Stimulated activated naive CD8-positive, alpha-beta T cell treated with anti-CD3 and anti-CD28 coated beads, Interleukin-15, Interleukin-2, amounts not matched to agents 100 U/mL and 50 U/mL, for 24 hours (primary cell): ENCODE measurements at places on chromosomes 1 and 21.

DNA sequence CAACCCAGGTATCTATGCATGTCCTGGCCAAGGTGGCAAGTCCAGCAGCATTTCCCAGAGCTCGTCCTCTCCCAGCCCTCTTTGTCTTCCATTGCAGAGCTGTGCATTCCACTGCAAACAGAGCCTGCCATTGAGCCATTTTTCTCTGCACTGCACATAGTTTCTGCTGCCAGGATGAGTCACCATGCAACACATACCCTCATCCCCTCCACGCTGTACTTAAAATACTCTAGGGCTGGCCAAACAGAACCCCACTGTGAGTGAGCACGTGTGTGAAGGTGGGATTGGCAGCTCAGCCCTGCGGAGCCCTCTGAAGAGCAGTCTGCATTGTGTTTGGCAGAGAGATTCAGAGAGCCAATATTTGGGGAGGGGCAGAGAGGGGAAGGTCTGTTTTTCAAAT is 3.9 kb upstream of the ATP1B1 start:
- DNase-seq, result no peak

DNA sequence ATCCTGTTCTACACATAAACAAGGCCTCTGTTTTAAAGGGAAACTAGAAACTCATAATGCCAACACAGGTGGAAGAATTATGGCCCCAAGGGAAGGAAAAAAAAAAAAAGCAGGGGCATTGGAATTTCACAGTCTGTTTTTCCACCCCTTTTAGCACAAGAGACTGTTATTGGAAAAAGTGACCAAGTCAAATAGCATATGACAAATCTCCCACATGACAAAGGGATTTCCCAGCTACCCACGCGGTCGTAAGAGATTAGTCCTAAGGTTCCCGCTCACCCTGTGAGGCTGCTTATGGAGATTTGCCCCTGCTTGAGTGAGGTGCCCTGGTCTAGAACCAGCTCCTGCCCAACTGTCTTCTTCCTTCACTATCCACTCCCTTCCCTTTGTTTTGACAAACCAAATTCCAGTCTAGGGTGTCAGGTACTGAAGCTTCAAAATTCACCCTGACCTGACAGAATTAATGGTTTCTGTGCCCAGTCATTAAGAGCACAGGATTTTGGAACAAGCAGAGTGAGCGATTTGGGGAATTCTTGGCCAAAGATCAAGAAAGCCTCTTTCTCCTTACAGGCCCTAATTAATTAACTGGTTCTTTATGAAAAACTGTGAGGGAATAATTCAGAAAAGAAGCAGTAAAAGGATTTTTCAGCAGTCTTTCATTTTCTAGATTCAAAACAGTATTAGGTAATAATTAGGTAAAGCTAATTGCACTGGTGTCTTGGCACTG is 107.3 kb downstream of the NMNAT2 start:
- DNase-seq, result peak; percentile 56

DNA sequence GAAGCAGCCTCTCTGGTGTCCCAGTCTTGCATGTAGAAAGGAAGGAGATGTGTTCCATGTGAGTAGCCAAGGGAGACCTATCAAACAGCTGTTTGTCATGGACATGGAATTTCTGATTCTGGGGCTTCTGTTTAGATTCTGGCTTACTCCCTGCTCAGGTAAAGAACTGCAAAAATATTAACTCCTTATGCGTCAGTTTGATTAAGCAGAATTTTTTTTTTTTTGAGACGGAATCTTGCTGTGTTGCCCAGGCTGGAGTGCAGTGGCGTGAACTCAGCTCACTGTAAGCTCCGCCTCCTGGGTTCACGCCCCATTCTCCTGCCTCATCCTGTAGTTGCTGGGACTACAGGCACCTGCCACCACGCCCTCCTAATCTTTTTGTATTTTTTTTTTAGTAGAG is 6.8 kb downstream of the ARV1 start:
- DNase-seq, result no peak

GRCh38 chr1:94045465-94046056 is 75.4 kb downstream of the ABCA4 start:
- DNase-seq, result peak; percentile 55

DNA sequence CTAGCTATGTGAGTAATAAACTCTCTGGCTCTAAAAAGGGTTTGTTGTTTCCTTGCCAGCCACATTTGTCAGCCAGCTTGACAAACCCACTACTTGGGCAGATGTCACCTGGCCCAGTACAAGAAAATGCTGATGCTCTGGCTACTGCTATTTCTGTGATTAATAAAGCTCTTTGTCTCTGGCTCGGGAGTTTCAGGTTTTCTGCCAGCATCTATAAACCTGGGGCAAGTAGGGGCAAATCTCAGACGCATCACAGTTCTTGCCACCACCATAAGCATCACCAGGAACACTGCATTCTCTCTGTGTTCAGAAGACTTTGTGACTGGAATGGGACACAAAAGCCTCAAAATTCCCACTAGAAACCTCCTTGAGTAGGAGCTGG is 2.5 kb downstream of the ITLN2 start:
- DNase-seq, result no peak

DNA sequence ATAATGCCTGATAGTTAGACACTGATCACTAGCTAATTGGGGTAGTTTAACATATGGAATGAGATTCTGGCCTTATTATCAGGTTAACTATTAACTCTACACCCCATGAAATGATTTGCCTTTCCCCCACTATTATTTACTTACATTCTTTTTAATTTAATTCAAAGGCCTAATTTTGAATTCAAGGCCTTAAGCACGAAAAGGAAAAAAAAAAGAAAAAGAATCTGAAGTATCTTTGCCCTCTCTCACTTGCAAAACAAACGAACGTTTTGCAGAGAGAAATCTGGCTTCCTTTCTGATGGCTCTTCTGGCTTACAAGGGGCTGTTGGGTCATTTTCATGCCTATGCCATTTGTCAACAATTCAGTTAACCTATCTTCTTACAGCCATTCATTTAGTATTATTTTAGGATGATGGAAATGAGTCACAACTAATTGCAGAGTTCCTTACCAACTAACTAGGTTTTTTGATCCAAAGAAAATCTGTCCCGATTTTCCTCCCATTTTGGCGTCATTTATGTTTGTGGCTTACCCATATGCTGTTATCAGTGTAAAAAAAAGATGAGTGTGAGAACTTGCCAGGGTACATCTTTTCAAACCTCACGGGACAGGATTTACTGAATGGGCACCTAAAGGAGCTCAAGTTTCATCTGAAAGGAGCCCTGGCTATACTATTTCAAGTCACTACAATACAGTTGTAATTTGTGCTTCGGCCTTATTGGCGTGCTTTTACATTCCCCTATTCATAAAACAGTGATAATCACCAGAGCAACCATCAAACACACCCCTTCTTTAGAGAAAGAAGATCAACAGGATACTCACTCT is 1.9 kb upstream of the ERRFI1 start:
- DNase-seq, result no peak

DNA sequence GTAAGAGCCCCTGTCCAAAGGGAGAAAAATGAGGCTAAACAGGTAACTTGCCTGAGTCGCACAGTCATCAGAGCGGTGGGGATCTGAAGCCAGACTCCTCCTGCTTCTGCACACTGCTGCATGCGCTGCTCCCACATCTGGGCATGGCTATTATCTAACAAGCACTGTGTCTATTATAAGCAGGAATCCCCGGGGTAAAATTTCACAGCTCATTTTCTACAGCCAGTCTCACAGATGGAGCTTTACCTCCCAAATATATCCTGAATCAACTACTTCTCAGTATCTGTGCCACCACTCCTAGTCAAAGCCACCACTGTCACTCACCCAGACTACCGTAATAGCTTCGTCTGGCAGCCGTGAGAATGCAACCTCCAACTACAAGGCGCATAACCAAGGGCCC is 9.8 kb downstream of the MTOR start:
- DNase-seq, result no peak

- DNase-seq, result no peak
Observed at GRCh38 chr1:56575865-56576264, 3.5 kb downstream of the PLPP3 start.

DNA sequence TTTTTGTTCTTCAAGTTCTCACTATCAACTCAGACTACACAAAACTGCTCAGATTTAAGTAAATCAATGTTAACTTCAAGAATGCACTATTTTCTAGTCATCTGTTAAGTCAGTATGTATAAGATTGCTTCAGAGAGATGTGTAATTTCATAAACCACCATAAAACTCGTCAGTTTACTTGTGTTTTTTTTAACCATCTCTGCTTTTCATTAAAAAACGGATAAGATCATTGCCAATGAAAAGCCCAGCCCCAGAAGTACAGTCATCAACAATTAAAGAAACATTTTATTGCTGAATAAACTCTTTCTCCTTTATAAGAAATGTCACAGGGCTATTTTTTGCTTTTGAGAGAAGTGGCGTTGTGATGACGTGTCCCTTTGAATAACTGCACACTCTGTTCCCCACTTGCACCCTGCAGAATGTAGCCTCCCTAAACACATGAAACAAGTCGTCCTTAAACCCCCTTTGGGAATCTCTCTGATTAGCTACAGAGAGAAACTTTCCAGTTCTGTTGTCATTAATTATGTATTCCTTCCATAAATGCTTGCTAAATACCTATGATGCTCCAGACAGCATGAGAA is 202.7 kb upstream of the FOXD3 start:
- no peak for DNase-seq

GRCh38 chr1:47179988-47180563 is 9.8 kb downstream of the PDZK1IP1 start:
- no peak for DNase-seq

DNA sequence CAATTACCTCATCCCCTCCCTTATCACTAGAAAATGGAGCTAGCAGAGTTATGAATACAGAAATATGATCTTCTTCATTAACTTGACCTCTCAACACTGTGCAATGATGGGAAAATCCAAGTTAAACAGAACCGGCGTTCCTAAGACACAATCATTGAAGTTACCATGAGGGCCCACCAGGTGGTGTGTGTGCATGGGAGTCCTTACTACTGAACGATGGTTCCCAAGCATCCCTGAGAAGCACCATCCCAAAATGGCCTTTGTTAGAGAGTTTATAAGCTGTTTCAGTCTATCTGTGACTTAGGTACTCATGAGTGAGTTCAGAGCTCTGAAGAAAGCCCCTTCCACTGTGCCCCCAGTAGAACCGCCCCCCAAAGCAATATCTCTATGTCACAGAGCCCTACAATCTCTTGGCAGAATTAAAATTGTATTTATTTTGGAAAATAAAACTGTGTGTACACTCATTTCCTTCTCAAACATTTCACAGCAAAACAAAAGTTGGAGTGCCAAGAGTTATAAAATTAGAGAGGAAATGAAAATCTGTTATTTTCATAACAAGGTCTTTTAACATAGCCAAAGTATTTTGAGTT is 56.8 kb downstream of the PLD5 start:
- peak; percentile 11 for DNase-seq

GRCh38 chr1:29120367-29120766 is 3.3 kb downstream of the TMEM200B start:
- DNase-seq, result no peak

DNA sequence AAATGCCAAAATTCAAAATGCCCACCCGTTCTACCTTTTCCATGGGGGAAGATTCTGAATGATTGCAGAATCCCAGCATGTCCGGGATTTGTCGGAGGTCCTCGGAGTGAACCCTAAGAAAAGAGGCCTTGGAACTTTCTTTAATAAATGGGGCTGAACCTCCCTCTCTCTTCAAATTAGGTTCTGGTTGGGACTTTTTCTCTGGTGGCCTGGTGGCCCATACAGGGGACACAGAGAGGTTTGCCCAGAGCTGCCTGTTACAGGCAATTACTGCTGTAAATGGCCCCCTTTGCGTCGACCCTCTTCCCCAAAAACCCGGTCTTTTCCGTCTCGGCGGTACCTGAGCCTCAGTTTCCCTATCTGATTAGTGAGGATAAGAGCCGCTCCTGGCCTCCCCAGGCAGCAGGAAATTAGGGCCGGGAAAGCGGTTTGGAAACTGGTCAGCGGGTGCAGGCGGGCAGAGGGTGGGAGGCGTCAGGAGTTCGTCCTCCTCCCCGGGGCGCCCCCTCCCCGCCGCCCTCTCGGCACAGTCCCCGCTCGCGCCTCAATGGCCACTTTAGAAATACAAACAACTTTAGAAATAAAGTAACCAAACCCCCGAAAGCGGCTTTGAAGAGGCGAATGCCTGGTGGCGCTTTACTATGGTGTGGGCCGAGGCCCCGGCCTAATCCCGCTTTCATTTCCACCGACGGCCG is 15.6 kb downstream of the PAX7 start:
- DNase-seq, result no peak

GRCh38 chr1:59063501-59063900 is 233.4 kb upstream of the FGGY start:
- no peak for DNase-seq

DNA sequence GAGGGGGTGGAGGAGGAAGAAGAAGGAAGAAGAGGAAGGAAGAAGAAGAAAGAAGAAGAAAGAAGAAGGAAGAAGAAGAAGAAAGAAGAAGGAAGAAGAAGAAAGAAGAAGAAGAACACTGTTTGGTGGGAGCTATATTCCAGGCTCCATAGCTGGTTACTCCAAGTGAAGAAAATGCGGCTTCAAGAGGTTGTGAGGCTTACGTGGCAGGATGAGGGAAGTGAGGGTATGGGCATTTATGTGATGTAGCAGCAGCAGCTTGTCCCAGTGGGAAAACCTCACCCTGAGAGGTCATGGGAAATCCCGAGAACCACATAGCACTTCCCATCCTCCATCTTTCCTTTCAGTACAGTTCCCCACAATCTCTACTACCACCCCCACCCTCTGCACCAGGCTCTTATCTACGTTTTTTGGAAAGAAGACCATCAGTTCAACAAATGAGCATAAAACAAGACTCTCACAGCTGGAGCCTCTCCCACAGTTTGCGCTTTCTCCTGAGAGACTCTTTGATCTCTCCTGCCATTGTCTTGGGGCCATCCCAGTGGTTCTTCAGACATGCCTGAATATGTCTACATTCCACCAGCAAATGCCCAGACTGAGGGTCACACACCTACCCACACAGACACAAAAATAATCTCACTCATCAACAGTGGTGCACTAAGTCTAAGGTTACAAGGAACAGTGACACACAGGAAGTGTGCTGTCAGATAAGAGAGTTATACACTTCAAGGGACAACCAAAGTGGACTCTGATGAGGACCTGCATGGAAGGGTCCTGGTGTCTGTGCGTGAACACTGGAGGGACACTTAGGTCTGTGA is 77.9 kb upstream of the KCNJ15 start:
- no peak for DNase-seq

GRCh38 chr1:156860113-156860627 is 495 bp upstream of the NTRK1 start:
- peak; percentile 76 for DNase-seq

DNA sequence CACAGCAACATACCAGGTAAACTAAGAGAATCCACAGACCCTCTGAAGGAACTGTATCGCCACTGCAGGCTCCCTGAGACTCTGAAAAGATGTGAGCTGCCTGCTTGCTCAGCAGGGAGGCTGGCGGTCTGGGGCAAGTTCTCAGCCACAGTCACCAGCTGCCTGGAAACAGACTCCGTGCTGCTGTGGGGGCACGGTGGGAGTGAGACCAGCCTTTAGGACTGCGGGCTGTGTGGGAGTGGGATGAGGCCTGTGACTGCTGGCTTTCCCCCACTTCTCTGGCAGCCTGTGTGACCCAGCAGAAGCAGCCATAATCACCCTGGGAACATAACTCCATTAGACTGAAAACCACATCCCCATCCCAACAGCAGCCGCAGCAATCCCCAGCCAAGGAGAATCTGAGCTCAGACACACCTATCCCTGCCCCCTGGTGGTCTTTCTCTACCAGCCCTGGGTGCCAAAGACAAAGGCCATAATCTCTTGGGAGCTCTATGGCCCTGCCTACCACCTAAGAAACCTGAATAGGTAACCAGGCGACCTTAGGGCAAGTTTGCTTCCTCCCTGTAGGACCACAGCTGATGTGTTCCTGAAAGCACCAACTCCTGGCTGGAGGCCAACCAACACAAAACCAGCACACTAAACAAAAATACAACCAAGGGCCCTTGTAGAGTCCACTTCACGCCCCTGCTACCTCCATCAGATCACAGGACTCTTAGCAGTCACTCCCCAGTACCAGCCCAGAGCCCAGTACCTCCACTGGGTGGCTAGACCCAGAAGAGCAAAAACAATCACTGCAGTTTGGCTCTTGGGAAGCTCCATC is 151.5 kb downstream of the SMYD3 start:
- no peak for DNase-seq
